T-helper 2 cell (primary cell): ENCODE measurements at places on chromosomes 6 and 20.

- DNase-seq, result no peak
Observed at GRCh38 chr6:7112741-7113313, 5.1 kb downstream of the RREB1 start.

- peak; percentile 17 for DNase-seq
Observed at GRCh38 chr6:101011186-101011585, 130.1 kb upstream of the ASCC3 start.

- no peak for DNase-seq
Observed at GRCh38 chr6:27591699-27592480, 119.0 kb upstream of the ZNF184 start.

DNA sequence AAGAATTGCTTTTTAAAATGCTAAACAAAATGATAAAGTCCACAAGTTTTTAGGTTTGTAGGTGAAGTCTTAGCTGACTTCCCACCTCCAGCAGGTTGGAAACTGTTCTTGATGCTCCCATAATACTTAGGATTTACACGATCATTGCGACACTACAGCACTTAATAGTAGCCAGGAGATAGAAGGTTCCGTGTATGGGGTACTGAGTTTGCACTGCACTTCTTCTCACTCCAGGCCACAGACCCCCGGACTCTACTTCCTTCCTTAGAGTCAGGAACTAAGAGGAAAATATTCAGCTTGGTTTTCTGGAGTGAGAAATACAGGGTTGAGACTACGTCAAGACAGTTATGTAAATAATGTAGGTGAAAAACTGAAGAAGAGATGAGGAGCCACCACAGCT is 56.1 kb upstream of the SGK1 start:
- DNase-seq, result no peak

GRCh38 chr20:20446001-20446400 is 78.1 kb downstream of the INSM1 start:
- no peak for DNase-seq

DNA sequence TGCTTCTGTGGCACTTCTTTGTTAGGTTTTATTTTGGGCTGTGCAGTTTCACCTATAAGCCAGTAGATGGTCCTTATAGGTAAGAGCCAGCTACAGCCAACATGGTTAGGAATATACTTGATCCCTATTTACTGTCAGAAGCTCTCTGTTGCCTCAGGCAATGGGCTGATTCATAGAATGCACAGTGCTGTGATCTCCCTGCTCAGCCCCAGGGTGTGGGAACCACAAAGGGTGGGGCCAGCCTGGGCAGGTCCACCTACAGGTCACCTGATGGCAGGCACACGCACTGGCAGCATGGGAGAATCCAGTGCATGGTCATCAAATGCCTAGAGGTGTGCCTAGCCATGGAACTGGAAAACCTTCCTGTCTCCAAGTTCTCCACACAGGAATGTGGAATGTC is 191.9 kb downstream of the MOXD1 start:
- no peak for DNase-seq

DNA sequence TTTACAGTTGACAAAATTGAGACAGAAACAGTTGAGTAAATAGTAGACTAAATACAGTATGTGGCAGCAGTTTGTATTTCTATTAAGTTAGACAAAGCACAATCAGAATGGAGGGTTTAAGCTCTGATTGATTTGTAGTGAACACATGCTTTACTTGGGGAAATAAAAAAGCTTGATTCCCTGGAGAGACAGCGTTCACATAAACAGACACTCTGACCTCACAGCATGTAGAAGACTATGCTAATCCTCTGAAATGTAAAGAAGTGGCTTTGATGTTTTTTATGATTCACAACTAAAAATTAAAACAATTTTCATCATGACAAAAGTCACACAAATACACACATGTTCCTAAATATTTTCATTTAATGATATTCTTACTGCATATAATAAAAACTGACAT is 126.9 kb upstream of the FAM83B start:
- DNase-seq, result no peak

DNA sequence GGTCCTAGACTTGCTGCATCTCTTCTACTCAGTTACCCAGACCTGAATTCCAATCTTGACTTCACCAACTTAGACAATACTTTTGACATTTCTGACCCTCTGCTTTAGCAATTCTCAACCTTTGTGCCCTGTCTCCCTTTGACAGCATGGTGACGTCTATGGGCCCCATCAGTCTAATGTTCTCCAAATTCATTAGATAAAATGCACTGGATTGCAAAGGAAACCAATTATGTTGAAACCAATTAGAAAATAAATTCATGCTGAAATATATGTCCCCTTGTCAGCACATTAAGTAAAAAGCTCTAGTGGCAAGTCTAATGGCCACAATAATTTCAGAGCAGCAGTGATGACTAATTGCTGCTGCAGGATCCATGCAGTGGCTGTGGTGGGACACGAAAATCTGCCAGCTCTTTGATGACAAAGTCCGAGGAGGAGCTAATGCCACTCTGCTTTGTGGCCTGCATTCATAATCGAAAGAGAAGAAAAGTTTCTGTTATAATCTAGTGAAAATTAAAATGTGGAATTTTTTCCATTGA is 64.0 kb downstream of the BFSP1 start:
- DNase-seq, result no peak

GRCh38 chr6:122671251-122671650 is 61.0 kb downstream of the PKIB start:
- no peak for DNase-seq

GRCh38 chr6:142416179-142416578 is 114.4 kb downstream of the ADGRG6 start:
- no peak for DNase-seq
